ENCODE measurements at places on chromosomes 13 and 19. TPM values are rescaled to one million over a fixed set of nuclear protein-coding genes. Genes with fewer than 3 reads are reported as not detected.

Gene ATP8A2
- polyA plus RNA-seq = 2.1 TPM

- no peak for DNase-seq
Measured at GRCh38 chr19:5953680-5954213, 24.2 kb downstream of the RANBP3 start.

DNA sequence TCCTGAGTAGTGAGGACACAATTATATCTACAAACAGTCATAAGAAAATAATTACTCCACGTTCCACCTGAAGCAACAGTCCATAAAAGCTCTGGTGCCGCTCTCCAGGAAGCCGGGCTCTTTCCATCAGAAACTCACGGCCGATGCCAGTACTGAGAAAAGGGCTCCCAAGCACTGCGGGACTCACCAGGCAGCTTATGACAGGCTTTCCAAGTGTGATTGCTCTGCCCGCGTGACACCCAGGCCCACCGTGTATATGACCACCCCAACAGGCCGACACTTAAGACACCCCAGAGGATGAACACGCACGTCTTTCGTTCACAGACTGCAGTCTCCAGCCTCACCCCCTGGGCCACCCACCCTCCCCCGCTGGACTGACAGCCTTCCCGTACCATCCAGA is 199.0 kb downstream of the UQCRFS1 start:
- DNase-seq = no peak

- DNase-seq = no peak
Measured at GRCh38 chr13:38684714-38685113, 2.2 kb upstream of the FREM2 start.

- no peak for DNase-seq
Measured at GRCh38 chr13:42279080-42279479, 7.1 kb downstream of the AKAP11 start.

- no peak for DNase-seq
Measured at GRCh38 chr13:40206241-40207000, 460.0 kb downstream of the FOXO1 start.

Gene FUT1
- 1.1 TPM for polyA plus RNA-seq

- DNase-seq = no peak
Measured at GRCh38 chr19:38114651-38115050, 109.4 kb downstream of the DPF1 start.

DNA sequence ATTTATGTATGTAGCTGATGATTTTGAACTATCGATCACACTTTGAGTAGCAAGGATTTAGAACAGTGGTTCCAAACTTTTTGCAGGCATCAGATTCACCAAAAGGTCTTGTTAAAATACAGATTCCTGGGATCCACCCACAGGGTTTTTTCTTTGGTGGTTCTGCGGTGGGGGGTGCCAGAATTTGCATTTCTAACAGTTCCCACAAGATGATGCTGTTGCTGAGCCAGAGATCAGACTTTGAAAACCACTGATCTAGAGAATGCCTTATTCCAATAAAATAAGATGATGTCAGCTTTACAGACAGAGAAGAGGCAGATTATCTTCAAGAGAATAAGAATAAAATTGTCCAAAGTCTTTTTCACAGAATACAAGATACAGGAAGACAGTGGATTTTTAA is 80.9 kb upstream of the SHISA2 start:
- DNase-seq = peak; percentile 32

GRCh38 chr19:38020311-38020710 is 113.3 kb downstream of the SIPA1L3 start:
- DNase-seq = no peak

- no peak for DNase-seq
Measured at GRCh38 chr13:27128825-27129627, 42.6 kb downstream of the USP12 start.

- no peak for DNase-seq
Measured at GRCh38 chr19:4579389-4579788, 19.9 kb upstream of the SEMA6B start.

- no peak for DNase-seq
Measured at GRCh38 chr13:29991343-29991742, 140.9 kb upstream of the UBL3 start.

GRCh38 chr19:1807695-1808394 is 4.2 kb downstream of the ATP8B3 start:
- DNase-seq = no peak

DNA sequence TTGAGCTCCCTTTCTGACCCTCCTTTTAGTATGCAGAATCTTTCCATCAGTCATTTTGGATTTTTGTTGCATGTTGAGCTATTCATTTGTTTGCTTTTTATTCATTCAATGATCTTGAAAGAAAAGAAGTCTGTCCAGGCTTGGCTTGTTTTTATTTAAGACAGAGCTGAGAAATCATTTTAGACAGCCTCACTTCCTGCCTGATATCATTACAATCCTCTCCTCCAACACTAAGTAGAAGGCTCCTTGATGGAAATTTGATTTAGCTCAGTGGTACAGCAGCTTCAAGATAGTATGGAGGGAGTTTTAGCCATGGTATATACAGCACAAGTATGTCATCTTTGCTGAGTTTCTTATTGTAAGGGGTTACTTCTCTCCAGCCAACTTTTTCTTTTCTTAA is 28.4 kb downstream of the MBNL2 start:
- DNase-seq = no peak

DNA sequence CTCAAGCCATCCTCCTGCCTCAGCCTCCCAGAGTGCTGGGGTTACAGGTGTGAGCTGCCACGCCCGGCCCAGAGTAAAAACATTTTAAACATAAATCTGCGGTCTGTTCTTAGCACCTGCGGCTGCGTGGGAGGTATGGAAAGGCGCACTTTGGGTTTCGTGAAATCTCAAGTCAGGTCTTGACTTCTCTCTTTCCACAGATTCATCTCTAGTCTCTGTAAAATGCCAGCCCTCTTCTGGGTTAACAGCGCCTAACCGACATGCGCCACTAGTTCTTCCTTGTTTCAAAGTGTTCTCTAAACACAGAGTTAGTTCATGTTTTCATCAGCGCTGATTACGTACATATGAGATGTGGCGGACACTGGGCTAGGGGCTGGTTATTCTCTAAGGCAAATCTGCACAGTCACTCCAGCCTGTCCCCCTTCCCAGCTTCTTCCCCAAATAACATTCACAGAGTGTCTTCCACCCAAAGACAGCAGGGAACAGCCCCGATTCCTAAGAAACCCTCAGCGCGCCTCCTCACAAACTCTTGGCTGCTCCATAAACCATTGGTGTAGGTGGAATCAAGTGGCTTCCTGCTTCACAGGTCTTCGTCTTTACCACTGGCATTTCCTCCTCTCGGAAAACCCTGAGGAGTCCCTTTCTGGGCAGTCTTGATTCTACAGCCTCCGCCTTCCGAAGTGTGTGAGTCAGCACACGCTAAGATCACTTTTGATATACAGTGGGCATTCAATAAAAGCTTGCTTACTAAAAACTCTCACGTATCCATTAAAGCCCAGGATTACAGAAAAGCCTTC is 1.4 kb downstream of the PARP4 start:
- no peak for DNase-seq

DNA sequence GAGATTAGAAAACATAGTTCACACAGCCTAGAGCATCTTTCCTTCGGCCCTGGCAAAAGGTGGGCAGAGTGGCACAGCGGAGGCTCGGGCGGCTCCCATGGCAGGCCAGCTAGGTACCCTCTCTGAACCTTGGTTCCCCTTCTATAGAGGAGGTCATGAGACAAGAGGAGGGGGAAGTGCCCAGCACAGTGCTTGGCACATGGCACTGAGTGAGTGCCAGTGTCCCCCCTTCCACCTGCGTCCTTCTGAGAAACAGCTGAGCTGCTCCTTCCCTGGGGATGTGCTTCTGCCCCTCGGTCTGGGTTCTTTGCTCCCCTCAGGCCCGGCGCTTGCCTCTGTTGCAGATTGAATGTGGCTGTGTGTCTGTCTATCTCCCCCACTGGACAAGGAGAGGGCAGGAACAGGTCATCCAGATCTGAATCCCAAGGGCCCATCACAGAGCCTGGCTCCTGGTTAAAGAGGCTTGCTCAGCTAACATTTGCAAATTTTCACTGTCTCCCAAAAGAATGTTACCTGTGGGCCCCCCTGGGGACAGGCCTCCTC is 165.6 kb downstream of the USP12 start:
- no peak for DNase-seq

Gene FAM174C
- 13.7 TPM for polyA plus RNA-seq

Gene ZNF443
- 3.5 TPM for polyA plus RNA-seq

DNA sequence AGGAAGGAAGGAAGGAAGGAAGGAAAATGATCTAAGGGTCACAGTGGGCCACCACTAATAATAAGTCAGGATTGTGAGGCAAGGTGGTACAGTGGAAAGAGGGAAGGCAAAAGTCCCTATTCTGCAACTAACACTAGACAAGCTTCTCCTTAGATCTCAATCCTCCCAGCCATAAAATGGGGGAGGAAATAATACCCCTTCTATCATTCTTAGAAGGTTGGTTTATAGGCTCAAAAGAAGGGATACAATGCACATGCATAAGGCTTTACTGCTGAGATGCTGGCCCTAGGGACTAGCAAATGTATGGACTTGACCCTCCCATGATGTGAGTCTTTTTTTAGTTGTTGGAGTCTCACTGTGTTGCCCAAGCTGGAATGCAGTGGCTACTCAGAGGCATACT is 167.7 kb upstream of the ZNF507 start:
- no peak for DNase-seq

GRCh38 chr13:49429121-49429520 is 14.7 kb downstream of the CAB39L start:
- DNase-seq = no peak

Gene CNOT3
- 36.9 TPM for polyA plus RNA-seq

DNA sequence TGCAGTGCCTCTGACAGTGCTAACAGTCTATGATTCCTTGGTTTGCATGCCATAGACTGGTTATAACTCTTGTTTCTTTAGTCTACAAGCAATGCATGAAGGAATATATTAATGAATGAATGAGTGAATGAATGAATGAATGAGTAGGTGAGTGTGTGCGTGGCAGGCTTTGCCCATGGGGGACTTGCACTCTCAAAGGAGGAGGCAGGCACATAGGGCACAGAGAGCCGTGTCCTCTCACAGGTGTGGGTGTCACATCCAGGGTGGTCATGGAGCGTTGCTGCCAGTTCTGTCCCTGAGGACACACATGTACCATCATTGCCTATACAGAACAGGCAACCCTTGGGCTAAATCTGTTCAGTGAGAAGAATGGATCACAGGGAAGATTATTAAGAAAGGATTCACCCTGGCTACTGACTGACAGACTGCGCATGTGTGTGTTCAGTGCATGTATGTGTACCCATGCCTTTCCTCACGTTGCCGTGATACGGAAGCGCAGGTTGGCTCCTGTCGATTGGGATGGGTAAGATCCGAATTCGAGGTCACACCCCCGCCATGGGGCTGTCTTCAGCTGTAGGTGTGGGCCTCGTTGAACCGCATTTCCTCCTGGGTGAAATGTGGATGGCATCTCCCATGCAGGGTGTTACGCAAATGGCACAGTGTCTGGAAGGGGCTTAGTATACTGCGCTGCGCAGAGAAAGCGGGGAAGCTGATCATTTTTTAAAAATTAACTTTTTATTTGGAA is 161.4 kb downstream of the STK24 start:
- no peak for DNase-seq

Gene C19orf18
- 1.5 TPM for polyA plus RNA-seq

- DNase-seq = no peak
Measured at GRCh38 chr13:64428196-64428595, 2801.9 kb downstream of the PCDH9 start.

- DNase-seq = no peak
Measured at GRCh38 chr13:75607447-75607846, 28.7 kb upstream of the LMO7 start.

DNA sequence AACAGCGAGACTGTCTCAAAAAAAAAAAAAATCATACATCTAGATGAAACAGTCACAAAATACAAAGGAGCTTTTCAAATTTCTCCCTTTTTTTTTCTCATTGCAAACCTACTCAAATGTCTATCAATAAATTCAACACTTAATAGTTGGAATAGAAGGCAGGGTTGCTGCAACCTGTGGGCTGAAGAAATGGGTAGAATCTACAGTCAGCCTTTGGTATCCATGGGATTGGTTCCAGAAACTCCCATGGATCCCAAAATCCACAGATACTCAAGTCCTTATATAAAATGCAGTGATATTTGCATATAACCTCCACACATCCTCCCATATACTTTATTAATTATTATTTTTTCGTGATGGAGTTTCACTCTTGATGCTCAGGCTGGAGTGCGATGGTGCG is 14.7 kb downstream of the FBXO27 start:
- no peak for DNase-seq

GRCh38 chr13:60491531-60491930 is 94.5 kb downstream of the TDRD3 start:
- DNase-seq = no peak

GRCh38 chr19:6674868-6675305 is 4.9 kb upstream of the TNFSF14 start:
- DNase-seq = peak; percentile 5

DNA sequence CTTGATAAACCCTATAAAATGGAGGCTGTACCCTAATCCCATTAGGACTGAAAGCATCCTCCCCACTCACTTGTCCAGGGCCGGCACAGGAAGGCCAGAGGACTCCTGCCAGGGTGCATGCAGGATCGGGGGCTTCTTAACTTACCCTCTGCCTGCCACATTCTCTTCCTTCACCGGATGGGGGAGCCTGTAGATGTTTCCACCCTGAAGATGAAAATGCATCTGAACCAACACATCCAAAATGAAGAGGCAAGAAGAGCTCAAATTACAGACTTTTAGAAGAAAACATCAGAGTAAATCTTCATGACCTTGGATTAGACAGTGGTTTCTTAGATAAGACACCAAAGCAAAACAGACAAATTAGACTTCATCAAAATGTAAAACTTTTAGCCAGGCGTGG is 25.9 kb upstream of the NAPA start:
- no peak for DNase-seq

DNA sequence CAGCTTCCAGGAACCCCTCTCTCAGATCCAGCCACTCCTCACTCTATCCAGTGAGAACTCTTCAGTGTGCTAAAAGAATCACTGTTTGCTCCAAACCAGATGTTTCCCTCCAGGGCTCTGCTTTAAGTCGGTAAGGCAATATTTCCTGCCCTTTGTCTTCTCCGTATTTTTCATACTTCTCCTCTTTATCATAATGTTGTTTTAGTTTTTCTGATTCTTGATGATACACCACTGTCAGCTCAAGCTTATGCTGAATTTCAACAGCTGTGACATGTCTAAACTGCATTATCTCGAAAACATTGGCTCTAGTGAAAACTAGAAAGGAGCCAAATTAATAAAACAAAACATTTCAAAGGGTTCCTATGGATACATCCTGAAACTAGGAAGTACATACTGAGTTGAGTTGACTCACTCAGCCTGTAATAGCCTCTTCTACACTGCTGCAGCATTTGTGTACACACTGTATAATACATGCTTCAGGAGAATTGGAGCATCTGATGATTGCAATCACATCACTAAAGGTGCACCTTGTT is 39.8 kb downstream of the GPR180 start:
- DNase-seq = peak; percentile 35

- no peak for DNase-seq
Measured at GRCh38 chr13:20647758-20648157, 55.7 kb upstream of the IL17D start.

- DNase-seq = no peak
Measured at GRCh38 chr13:84566780-84567179, 684.5 kb upstream of the SLITRK1 start.

GRCh38 chr19:5977222-5977784 is 637 bp downstream of the RANBP3 start:
- no peak for DNase-seq

Gene DMPK
- polyA plus RNA-seq = 382 TPM

- no peak for DNase-seq
Measured at GRCh38 chr19:5397804-5398692, 57.2 kb upstream of the ZNRF4 start.

Gene LRRC4B
- polyA plus RNA-seq = 8.5 TPM

Measured in forelimb muscle (tissue), 1 donor.